Cerebellar nuclear complex (tissue), 1 donor: ENCODE measurements at places on chromosomes 1 and 21.

DNA sequence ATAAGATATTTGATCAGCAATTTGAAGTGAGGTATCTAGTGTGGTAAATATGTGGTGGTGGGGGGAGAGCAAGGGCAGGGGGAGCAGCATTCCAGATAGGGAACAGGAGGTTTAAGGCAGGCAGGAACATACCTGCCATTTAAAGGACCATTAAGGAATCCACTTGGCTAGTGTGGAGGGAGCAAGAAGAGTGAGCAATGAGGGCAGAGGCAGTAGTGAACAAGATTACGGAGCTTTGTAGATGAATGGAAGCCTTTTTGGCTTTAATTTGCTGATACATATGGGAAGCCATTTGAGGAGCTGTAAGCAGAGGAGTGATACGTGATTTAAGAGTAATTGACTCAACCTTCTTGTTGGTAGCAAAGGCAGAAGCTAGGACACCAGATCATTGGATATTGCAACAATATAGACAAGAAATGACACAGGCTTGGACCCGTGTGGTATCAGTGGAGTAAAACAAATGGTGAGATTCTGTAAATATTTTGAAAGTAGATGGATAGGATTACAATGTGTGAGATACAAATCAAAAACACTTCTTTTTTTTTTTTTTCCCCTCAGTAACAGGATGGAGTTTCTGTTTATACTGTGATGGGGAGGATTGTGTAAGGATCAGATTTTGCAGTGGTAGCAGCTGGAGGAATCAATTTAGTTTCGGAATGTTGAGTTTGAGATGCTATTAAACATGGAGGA lies 73.8 kb upstream of the B3GALT2 start:
- no peak for DNase-seq

DNA sequence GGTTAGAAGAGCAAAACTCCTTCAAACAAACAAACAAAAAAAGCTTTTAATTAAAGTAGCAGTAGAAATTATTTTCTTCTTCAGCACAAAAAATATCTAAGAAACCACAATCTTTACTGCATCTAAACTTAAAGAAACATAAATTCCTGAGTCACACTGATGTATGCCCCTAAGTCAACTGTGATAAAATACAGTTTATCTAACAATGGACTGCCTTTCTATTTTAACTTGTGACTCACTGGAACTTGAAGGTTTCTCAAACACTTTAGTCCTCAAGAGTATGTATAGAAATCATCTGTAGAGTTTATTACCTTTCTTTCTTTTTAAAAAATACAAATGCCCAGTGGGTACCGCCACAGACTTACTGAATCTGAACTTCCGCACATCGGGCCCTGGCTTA lies 86.2 kb downstream of the LBR start:
- DNase-seq, result no peak

GRCh38 chr21:45877821-45878469 lies 103.6 kb upstream of the COL6A1 start:
- no peak for DNase-seq

- no peak for DNase-seq
Measured at GRCh38 chr1:14390816-14391215, 207.7 kb upstream of the KAZN start.

- no peak for DNase-seq
Measured at GRCh38 chr1:229600229-229600628, 25.7 kb downstream of the TAF5L start.

DNA sequence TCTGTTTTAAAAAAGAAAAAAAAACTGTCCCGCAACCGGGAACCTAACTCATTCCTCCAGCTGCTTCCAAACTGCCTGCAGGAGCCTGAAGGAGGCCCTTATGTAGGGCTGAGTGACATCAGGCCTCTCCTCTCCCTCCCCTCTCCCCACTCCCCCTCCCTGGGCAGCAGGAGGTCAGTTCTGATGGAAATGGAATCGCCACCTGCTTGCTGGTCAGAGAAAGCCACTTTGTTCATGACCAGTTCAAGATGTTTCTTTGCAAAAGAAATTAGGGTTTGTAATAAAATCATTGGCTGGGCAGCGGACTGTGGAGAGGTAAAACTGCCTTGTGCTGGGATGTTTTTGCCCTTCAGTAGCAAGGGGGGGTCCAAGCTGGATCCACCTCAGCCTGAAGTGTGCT lies at the start of gene MAP1LC3C:
TSS of gene MAP1LC3C (minus strand) at position 73 of the 400 bp plus-strand sequence. CDS start 90 bp downstream, outside the sequence.
- DNase-seq, result no peak

DNA sequence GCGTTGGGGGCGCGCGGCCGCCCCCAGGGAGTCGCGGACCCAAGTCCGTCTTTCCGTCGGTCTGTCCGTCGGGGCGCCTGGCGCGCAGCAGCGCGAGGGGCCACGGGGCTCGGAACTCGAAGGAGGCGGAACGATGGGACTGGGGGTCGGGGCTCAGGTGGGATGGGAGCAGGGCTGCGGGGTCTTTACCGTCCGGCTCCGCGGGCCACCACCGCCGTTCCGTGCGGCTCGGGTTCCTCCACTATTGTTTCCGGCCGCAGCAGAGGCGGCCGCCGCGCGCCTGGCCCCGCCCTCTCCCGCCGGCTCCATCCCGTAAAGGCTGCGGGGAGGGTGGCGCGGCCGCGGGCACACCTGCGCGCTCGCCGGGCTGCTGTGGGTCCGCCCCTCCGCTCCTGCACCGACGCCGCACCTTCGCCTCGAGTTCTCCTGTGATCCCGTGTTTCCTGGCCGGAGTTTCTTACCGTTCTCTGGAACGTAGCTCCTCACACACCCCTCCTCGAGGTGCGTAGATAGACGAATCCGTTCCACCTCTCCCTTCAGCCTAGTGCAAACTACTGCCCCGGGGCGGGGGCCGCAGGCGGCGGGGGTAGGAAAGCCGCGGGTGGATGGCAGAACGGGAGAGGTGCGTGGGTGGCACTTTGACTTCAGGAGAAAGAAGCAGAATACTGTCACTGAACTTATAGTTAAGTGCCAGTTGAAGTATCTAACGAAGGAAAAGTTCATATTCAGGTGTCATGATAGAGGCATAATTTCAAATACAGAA lies at the start of gene C21orf91:
TSS of gene C21orf91 (minus strand) at position 243 of the 763 bp plus-strand sequence. CDS start 1,038 bp downstream, outside the sequence.
- DNase-seq, result no peak

DNA sequence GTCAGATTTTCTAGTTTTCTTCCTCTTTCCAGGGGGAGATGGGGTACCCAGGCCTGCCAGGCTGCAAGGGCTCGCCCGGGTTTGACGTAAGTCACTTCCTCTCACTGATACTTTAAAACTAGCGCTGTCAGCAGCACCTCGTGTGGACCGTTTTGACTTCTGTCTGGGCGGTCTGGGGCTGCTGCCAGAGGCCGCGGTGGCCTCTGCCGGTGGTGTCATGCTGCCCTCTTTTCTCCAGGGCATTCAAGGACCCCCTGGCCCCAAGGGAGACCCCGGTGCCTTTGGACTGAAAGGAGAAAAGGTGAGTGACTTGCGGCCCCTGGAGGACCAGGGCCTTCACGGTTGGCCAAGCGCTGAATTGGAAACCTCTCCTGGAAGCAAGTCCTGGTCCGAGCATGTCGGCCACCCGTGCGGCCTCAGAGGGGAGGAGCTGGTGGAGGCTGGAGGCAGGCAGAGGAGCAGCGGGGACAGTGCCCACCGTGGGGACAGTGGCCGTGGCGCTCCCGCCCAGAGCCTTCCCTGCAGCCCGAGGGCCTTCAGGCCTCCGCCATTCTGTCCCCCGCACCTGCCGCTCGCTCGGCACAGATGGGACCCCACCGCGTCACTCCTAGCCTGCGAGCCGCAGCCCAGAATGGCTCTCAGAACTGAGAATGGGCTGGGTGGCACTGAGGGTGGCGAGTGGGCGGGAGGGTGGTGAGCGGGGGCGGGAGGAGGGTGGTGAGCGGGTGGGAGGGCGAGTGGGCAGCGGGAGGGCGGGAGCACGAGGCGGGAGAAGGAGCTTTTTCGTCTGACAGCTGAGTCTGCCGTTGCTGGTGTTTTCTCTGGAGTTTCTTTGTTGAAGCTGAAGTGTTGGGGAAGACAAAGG lies 9.4 kb downstream of the COL6A1 start:
- DNase-seq, result no peak

DNA sequence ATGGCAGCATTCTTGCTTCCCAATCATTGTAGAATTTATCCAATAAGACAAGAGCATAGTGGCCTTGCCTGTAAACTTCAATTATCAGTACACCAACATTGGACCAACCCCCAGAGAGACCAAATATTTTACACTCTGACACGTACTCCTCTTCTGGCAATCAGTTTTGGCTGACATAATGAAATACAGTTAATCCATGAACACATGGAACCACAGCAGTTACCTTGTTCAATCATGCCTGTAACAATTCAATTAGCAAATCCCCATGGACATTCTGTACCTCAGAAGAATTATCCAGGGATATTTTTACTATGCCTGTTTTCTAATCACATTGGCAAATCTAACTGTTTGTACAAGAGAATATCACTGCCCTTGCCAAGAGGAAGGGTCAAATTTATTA lies 2162.0 kb downstream of the MRPL39 start:
- no peak for DNase-seq

GRCh38 chr21:31987696-31988095 lies 114.9 kb downstream of the HUNK start:
- no peak for DNase-seq
